ENCODE measurements at places on chromosomes 6 and 20. TPM values are rescaled to one million over a fixed set of nuclear protein-coding genes. Genes with fewer than 3 reads are reported as not detected.

GRCh38 chr6:157461000-157461915 lies 80.3 kb downstream of the ZDHHC14 start:
- DNase-seq: no peak

GRCh38 chr6:125469915-125470314 lies 168.1 kb upstream of the HDDC2 start:
- no peak for DNase-seq

GRCh38 chr6:25697537-25698340 lies 45.7 kb downstream of the SCGN start:
- DNase-seq: no peak

GRCh38 chr6:141452354-141452686 lies 680.4 kb upstream of the GJE1 start:
- no peak for DNase-seq

- DNase-seq: no peak
Observed at GRCh38 chr6:170522565-170523183, 30.4 kb downstream of the PSMB1 start.

DNA sequence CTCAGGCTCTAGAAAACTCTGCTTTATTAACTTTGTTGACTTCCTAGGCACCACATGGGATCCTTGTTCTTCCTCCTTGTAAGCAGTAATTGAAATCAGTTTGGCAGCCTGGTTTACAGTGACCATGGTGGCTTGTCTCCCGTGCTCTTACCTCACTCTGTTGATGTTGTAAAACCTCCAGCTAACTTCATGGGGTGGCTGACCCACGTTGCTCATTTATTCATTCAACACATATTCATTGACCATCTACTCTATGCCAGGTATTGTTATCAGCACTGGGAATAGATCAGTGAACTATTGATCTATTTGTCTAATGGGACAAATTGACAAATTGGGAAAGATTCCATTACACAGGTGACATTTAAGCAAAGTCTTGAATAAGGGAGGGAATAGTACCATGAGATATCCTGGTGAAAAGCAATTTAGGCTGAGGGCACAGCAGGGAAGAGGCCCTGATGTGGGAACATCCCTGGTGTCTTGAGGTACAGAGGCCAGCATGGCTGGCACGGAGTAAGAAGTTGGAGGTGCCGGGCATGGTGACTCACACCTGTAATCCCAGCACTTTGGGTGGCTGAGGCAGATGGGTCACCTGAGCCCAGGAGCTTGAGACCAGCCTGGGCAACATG lies 19.1 kb downstream of the ESR1 start:
- no peak for DNase-seq

GRCh38 chr20:32496811-32497533 lies 88.2 kb downstream of the NOL4L start:
- no peak for DNase-seq

DNA sequence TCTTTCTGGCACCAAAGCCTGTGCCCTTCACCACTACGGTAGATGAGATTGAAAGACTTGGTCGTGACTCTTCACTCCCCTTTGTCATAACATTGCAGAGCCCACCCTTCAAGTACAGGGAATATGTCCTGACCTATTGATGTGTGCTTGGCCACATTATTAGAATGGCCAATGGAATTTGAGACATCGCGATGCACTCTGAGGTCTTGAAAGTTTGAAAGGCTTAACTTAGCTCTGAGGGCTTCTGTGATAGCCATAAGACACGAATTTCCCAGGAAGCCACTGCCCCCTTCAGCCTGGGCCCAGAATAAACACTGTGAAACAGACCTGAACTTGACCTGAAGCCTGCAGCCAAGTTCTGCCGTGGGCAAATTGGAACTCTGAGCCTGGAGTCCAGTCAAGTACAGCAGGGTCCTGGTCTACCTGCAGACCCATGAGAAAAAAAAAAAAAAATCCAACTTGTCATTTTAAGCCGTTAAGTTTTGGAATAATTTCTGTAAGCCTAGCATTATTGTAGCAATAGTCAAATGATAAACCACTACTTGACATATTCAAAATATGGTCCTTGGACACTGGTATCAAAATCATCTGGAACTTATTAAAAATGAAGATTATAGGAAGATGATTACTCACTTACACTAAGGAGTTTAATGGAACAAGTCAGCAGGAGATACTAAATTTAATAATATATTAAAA lies 36.9 kb upstream of the TRAF3IP2 start:
- peak; percentile 79 for DNase-seq

DNA sequence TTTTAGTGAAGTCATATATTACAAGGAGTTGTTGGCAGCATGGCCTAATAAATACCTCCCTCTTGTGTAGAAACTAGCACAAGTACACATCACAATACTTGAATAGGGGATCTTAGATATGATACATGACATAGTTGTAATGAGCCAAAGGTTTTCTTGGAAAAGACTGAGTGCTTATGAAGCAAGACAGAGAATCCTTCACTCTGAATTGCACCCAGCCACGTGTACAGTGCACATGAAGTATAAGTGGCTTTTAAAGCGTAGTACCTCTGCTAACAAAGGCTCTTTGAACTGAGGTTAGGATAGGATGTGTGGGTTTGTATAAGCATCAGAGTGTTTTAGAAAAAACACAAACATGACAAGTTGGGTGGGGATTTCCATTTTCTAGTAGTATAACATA lies 145.5 kb upstream of the STMND1 start:
- no peak for DNase-seq

- no peak for DNase-seq
Observed at GRCh38 chr6:34229877-34230276, 6.8 kb upstream of the HMGA1 start.

DNA sequence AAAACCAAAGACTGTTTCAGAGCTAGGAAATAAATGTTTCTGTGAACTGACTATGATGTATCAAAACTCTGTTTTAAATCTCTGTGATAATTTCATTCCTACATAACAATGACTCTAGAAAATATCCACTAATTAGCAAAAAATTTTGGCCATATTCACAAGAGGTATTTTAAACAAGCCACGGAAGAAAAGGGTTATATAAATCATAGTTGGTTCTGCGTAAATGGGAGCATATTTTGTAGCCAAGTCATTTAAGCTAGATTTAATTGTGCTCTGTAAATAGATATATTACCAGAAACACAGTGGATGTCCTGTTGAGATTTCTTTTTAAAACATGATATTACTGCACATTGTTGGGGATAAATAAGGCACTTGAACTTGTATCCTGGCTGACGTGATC lies 416.5 kb upstream of the PLCB4 start:
- no peak for DNase-seq

DNA sequence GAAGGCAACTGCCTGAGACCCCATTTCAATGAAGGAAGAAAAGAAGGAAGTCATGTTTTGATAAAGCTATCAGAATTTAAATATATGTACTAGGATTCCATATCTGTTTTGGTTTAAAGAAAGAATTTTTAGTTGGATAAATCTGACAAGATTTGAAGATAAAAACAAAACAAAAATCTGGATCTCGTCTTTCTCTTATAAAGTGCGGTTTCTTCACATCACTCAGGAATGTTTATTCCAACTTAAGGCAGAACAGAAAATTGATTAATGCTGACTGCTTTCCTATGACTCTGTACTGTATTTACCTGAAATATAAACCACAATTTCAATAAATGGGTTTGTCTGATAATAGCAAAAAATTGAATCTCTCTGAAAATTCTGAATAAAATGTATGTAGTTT lies 439.7 kb downstream of the RFPL4B start:
- DNase-seq: no peak

- no peak for DNase-seq
Observed at GRCh38 chr6:91291071-91291470, 704.2 kb upstream of the MAP3K7 start.

GRCh38 chr6:161489626-161490306 lies 215.9 kb upstream of the AGPAT4 start:
- no peak for DNase-seq

The HAO1 gene
- not detected for total RNA-seq

The PTCHD4 gene
- 0.51 TPM for total RNA-seq

The THBS2 gene
- 24.5 TPM for total RNA-seq

The ECT2L gene
- total RNA-seq: 3.5 TPM

The EPPIN gene
- total RNA-seq: not detected

The OXT gene
- total RNA-seq: not detected

The SRSF12 gene
- total RNA-seq: 0.75 TPM

The NFATC2 gene
- 12.5 TPM for total RNA-seq

The CPNE5 gene
- 36.7 TPM for total RNA-seq

The TNXB gene
- 210 TPM for total RNA-seq

The PRSS16 gene
- total RNA-seq: not detected

The FGD2 gene
- 4.9 TPM for total RNA-seq

The DAAM2 gene
- 8.3 TPM for total RNA-seq

The BPHL gene
- total RNA-seq: 5.4 TPM

The PRPH2 gene
- 0.90 TPM for total RNA-seq

The SLC22A16 gene
- not detected for total RNA-seq
